Ureter (tissue), 1 donor: ENCODE measurements at places on chromosomes 11 and 22. TPM values are rescaled to one million over a fixed set of nuclear protein-coding genes. Genes with fewer than 3 reads are reported as not detected.

GUCY1A2 gene
- total RNA-seq: 23.8 TPM

HTR3A gene
- not detected for total RNA-seq

GRCh38 chr11:113638376-113638775 lies 67.7 kb downstream of the TMPRSS5 start:
- no peak for DNase-seq

- no peak for DNase-seq
Measured at GRCh38 chr11:128424851-128425285, 162.5 kb downstream of the ETS1 start.

DNA sequence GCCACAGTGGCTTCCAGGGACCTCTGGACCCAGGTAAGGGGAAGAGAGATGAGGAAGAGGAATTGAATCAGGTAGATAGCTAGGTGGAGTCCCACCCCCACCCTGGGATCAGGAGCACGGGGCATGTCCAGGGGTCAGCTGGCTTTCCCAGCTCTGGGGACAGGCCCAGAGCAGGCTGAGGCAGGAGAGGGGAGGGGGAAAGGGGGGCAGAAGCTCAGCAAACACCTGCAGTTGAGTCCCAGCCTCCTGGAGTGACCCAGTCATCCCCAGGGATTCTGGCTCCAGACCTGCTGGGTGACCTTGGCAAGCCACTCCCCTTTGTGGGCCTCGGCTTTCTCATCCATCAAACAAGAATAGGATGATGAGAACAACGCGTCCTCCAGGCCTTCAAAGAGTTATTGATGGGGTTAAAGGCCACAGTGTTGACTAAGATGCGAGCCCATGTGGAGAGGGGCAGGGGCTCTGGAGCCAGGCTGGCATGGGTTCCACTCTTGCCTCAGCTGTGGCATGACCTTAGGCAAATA lies 16.0 kb downstream of the STARD10 start:
- DNase-seq: no peak

- DNase-seq: no peak
Measured at GRCh38 chr11:94823102-94823732, 55.1 kb downstream of the AMOTL1 start.

DNA sequence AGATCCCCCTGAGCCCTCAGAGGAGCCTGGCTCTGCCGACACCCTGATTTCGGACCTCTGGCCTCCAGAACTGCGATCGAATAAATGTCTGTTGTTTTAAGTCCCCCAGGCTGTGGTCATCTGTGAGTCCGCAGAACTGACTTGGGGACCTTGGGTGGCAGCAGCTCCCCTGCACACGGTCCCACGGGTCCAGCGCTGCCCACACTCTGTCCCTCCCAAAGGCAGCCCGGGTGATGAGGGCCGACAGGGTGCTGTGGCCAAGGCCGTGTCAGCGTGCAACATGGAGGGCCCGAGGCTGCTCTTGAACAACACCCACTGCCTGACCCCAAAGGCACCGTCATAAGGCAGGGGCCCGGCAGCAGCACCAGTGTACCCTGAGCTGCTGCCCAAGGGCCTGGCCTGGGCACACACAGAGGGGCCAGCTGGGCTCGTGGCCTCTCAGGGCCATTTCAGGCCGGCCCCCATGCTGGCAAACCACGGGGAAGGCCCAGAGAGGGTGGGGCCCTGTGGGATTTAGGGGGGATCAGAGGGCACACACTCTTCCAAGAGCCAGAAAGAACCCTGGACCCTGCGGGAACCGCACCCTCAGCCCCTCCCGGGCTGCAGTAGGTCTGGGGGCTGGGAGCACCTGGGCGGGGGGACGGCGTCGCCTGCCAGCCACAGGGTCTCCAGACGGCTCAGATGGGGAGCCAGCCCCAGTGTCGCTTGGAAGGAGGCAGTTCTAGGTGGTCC lies 77.1 kb upstream of the PRR5 start:
- no peak for DNase-seq

PNPLA3 gene
- 0.75 TPM for total RNA-seq

MUC15 gene
- 9.5 TPM for total RNA-seq

DNA sequence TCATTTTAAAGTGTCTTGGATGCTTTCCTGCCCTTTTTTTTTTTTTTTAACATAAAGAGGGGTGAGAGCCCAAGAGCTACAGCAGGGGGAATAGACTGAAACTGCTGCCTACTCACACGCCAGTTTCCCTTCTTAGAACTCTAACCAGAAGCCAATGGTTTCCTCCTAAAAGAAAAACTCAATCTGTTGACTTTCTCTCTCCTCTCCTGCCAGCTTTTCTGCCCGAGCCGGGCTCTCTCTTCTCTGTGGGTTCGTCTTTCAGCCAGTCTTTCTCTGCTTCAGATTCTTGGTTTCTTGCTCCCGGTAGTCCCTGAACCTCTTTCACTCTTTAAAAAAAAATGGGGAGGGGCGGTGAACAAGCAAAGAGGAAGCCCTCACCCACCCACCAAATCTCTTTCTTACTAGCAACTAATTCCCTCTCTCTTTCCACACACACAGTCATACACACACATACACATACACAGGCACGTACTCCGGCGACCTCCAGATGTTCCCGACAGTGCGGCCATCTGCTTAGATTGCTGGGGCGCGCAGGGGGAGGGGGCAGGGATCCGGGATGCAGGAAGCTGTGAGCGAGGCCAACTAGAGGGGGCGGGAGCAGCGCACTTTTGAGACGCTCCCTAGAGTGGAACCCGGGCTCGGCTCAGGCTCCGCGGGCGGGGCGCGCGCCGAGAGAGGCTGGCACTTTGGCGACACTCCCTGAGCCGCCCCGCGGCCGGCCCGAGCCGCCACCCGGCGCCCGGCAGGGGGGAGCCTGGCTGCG lies 444 bp upstream of the TSKU start:
- DNase-seq: peak; percentile 93

DNA sequence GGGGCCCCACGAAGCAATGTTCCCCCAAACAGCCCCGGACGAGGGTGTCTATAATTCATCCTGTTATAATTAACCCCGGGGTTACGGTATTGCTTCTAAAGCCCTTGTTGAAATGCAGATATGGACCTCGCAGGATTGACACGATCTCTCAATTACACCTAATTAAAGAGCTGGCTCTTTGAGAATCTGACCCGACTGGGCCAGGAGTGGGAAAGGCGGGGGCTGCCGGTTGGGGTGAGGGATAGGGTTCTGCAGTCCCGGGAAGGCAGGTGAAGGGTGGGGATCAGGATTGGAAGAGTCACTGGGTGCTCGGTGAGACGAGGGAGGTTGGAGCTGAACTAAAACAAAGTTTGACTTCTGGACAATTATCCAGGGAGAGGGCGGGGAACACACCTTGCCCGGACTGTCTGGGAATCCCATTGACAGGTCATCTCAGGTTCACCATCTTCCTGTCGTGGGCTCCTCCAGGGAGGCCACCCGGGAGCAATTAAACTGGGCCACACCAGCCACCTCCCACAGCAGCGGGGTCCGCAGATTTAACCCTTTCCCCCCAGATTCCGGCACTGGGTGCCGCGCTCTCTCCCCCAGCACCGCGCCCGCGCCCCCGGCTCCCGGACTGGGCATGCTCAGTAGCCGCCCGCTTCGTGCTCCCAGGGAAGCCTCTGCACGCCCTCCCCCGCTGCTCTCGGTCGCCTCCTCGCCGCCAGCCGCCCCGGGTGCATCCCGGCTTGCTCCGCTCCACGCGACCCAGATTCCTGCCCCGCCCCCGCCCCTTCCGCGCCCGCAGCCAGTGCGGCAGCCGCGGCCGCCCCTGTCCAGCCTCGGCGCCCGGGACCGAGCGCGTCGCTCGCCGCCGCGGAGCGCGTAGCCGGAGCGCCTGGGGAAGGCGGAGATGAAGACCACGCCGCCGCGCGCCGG lies at the start of gene ELMOD1:
TSS of gene ELMOD1 (plus strand) at position 688 of the 918 bp plus-strand sequence. CDS start 27,043 bp downstream, outside the sequence.
- DNase-seq: peak; percentile 50

DNA sequence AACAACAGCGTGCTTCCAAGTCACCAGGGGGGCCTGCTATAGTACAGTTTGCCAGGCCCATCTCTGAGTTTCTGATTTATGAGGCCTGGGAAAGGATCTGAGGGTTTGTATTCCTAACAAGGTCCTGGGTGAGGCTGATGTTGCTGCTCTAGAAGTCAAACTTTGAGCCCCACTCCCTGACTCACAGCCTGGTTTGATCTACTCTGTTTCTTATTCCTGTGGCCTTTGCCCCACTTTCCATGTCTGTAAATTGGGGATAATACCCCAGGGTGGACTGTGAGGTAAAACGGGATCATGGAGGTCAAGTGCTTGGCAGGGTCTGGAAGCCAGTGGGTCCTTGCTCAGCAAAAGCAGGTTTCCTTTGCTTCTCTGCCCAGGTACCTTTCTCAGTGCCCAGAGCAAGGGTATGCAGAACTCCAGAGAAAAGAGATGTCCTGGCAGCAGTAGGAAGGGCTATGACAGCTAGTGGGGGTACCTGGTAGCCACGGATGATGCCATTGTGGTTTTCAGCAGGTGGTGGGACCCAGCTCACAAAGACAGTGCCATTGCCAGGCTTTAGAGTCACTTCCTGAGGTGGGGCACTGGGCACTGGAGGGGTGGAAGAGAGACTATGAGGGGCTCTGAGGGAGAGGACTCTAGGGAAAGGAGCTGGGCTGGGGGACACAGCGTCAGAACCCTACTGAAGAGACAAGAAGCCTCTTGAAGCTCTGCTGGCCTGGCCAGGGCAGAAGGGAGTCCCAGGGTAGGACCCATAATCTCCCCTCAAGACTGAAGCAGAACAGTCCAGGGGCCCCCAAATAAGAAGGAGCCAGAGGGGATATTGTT lies 2.8 kb downstream of the ROBO4 start:
- DNase-seq: peak; percentile 12

GRCh38 chr11:129528296-129528695 lies 152.6 kb downstream of the BARX2 start:
- no peak for DNase-seq

- no peak for DNase-seq
Measured at GRCh38 chr11:64667154-64667745, 55.7 kb downstream of the NRXN2 start.

DNA sequence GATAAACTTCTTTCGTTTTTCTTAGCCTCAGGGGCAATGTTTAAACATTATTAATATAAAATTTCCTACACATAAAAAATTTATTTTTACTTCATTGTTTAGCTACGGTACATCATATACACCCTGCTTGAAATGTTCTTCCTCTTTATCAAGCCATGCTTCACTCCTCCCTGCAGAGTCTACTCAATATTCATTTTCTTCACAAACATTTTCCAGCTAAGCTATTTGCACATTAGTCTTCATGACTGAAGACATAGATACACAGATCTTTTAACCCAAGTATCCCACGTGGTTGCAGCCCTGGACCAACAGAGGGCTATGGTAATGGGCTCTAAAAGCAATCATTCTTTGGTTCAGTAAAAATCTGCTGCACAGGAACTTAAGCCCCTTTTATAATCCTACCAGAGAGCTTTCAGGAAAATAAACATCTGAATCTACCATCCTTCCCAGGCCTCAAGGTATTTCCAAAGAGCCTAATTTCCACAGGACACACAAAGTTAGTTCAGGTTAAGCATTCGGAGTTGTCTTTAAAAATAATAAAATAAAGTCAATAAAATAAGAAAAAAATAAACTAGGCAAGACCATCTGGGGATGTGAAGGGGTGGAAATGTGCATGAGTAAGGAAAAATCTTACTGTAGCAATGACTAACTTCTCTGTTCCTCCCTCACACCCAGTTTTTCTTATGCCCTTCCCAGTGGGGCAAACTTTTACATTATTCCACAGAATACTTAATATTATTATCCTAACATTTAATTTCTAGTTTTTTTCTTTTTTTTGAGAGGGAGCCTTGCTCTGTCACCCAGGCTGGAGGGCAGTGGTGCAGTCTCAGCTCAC lies 21.6 kb upstream of the OR6X1 start:
- DNase-seq: no peak

DNA sequence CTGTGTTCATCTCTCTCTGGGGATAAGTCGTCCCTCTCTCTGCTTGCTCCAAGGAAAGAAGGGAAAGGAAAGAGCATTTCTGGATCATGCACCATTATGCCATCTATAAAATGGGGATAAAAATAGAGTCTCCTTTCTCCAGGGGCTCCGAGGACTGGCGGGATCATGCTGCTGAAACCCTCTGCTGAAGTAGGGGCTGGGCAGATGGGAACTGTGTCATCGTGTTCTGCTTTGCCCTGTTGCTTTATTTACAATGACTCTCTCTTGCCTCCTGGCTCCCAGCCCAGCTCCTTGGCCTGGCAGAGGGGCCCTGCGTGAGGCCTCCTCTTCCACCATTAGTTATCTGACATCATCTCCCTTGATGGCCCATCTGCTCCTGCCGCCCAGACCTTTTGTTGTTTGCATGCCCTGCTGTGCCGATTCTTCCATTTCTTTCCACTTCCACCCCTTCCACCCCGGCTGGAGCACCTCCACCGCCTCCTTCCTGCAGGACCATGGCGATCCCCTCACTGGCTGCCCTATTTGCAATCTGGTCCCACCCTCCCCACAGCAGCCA lies 200.9 kb downstream of the MYO18B start:
- DNase-seq: no peak

- DNase-seq: no peak
Measured at GRCh38 chr11:60288531-60288930, 8.1 kb downstream of the MS4A4A start.

- DNase-seq: no peak
Measured at GRCh38 chr11:112725636-112726035, 235.6 kb upstream of the NCAM1 start.

GRCh38 chr11:47509077-47509536 lies 43.8 kb downstream of the CELF1 start:
- DNase-seq: no peak

DNA sequence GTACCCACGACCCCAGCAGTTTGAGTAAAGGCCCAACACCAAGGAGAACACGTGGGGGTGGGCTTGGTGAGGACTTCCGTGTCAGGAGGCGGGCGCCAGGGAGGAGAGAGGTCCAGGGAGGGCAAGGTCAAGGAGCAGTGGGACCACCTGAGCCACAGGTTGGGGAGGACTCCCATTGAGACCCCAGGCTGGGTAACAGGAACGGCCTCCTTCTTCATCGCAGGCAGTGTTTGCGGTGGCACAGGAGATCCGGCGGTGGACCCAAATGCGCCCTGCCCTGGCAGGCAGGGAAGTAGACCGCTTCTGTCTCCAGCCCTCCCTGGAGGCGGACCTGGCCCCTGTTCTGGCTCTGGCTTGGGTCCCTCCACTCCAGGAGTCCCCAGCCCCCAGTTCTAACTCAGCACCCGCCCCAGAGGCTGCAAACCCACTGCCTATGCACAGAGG lies 5.9 kb upstream of the TBX1 start:
- DNase-seq: no peak

DNA sequence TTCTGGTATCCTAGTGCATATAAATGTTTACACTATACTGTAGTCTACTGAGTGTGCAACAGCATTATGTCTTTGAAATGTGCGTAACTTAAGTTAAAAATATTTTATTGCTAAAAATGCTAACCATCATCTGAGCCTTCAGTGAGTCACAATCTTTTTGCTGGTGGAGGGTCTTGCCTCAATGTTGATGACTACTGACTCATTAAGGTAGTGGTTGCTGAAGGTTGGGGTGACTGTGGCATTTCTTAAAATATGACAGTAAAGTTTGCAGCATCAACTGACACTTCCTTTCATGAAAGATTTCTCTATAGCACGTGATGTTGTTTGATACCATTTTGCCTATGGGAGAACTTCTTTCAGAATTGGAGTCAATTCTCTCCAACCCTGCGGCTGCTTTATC lies 8.5 kb upstream of the CREBZF start:
- no peak for DNase-seq

GRCh38 chr22:25111579-25112517 lies 87.8 kb upstream of the CRYBB3 start:
- peak; percentile 59 for DNase-seq

CHADL gene
- total RNA-seq: 8.9 TPM
